Aorta (tissue), 5 donors: ENCODE measurements at places on chromosomes 12 and 14.

GRCh38 chr12:56382611-56383010 lies 20.0 kb upstream of the APOF start:
- peak; percentile 17 for DNase-seq

GRCh38 chr14:66085224-66085623 lies 400.9 kb upstream of the CCDC196 start:
- no peak for DNase-seq

- DNase-seq, result no peak
These were observed 638.5 kb upstream of the MIS18BP1 start for GRCh38 chr14:45891417-45892080.

GRCh38 chr14:78356391-78356790 lies 186.2 kb downstream of the NRXN3 start:
- DNase-seq, result no peak
